Hypothalamus (tissue), 51 donors: ENCODE measurements at places on chromosomes 2 and 18.

DNA sequence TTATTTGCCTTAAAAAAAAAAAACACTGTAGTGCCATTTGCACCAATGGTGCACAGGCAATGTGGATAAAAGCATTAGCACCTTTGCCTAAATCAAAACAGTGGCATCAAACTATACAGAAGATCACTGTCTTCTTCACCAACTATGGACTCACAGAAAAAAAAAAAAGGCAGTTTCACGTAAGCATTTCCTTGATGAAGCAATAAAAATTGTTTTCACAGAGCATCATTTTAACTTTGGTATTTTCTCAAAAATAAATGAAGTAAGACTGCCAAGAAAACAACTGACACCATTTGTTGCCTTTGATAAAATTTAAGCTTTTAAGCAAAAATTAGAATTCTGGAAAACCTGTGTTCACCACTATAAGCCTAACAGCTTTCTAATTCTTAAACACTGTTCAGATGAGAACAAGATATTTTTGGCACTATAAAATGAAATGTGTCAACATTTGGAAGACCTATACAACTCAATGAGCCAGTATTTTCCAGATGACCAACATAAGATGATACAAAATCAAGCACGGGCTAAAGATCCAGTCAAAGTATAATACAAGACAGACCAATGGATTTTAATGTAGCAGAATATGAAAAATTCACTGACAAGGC, 21.1 kb downstream of the METTL8 start:
- DNase-seq: no peak

DNA sequence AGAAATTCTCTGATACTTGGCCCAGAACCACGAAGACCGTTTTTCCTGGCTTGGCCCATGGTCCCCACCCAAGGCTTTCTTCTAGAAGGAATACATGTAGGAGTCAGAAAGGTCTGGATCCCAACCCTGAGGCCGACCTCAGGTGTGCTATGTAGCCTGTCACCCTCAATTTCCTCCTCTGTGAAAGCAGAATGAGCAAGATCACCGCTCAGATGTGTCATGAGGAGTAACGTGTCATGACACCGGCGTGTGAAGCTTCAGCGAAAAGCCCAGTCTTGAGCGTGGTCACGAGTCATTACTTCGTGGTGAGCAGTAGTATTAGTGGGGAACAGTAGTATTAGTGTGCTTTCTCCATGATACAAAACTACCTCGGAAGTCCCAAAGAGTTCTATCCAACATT, 103.4 kb downstream of the ALPK2 start:
- DNase-seq: no peak

DNA sequence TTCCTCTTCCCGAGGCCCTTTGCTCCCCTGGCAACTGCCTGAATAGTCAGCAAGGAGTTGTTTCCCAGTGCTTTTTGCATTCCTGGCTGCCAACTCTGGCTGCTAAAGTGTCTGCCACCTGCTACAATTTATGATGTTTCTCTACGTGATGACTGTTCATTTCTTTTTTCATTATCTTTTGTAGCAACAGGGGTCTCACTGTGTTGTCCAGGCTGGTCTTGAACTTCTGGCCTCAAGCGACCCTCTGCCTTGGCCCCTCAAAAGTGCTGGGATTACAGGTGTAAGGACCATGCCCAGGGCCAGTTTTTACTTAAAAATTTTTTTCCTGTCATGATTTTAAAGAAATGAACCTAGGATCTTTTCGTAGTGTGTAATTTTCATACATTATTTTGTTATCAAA, 11.3 kb downstream of the EHBP1 start:
- no peak for DNase-seq

DNA sequence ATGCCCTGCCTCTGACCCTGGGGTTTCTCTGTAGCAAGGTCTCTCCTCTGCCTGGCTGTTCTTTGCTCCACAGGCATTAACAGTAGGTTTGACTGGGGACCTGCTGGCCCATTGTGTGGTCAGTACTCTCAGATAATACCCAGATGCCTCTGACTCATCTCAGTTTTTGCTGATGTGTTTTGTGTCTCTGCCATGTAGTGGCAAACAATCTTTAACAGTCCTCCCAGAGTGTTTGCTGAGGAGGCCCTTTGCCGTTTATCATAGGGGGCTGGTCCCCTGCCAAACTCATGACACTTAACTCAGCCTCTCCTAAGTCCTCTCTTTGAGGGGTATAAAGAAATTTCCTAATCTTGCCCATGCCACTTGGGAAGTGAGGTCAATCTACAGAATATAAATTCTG, 793.7 kb upstream of the FANCL start:
- no peak for DNase-seq

- DNase-seq: no peak
Measured at GRCh38 chr2:227293531-227293930, 31.5 kb upstream of the MFF start.

- peak; percentile 74 for DNase-seq
Measured at GRCh38 chr2:72887740-72888437, 681 bp downstream of the SPR start.

GRCh38 chr2:157442636-157443035, 1.3 kb downstream of the CYTIP start:
- DNase-seq: no peak

- no peak for DNase-seq
Measured at GRCh38 chr2:20094955-20095354, 43.5 kb upstream of the LAPTM4A start.

DNA sequence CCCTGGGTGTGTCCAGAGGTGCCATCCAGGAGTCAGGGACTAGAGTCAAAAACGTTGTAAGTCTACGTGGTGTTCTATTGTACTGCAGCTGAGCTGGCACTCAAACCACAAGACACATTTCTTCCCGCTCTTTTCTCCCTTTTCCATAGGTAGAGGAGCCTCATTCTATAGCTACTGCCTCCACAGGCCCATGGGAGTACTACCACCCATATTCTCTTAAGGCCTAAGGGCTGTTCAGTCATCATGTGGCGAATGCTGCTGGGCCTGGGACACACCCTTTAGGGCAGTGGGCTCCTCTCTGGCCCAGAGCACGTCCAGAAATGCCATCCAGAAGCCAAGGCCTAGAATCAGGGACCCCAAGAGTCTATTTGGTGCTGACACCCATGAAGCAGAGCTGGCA, 1271.7 kb downstream of the CNTNAP5 start:
- DNase-seq: no peak

DNA sequence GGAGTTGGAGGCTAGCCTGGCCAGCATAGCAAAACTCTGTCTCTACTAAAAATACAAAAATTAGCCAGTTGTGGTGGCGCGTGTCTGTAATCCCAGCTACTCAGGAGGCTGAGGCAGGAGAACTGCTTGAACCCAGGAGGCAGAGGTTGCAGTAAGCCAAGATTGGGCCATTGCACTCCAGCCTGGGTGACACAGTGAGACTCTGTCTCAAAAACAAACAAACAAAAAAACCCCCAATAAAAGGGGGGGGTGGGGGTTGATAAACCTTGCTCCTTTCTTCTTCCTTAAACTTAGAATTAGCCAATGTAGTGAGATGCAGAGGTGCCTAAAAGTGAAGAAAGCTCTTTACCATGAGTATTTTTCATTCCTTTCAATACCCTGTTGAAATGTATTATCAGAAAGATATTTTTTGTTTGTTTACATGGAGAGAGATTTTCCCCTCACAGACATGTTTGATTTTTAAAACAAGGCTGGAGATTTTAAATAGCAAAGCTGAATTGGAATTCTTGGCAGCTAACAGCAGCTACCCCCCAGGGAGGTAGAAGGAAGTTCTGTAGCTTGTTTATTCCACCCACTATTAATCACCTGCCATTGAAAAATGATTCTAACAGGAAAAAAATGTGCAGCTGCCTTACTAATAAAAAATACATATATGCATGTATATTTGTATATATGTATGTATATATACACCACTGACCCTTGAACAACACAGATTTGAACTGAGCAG, 48.6 kb downstream of the GYPC start:
- DNase-seq: no peak

DNA sequence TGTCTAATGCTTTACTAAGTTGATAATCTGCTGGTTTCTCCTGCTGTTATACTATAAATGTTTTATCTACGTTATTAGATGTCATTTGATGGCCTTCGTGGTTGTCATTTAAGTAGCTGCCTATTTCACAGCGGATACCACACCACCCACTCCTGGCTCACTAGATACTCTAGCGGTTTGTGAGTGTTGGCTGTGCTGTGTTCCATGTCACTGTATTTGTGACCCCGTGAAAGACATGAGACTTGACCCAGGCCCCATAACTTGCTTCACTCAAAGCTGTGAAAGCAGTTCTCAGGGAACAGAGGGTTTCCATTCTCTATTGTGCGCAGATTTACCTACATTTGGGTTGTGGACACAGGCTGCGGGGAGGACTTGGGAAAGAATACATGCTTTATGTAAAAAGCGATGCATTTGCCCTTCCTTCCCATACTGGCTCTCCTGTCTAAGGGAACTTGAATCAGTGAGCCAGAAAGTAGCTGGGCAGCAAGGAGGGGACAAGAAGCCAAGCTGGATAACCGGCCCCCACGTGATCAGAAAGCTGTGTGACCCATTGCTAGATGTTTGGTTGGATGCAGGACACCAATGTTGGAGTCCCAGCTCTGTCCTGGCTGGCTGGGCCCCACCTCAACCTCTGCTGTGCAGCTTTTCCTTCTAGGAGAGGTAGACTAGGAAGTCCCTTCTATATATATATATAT, 52.2 kb downstream of the PLB1 start:
- no peak for DNase-seq

- no peak for DNase-seq
Measured at GRCh38 chr2:148508878-148509287, 135.7 kb upstream of the EPC2 start.

GRCh38 chr2:216485745-216486144, 12.9 kb upstream of the RPL37A start:
- no peak for DNase-seq

GRCh38 chr18:10122988-10123950, 209.5 kb downstream of the VAPA start:
- DNase-seq: no peak

GRCh38 chr2:229313591-229313990, 42.5 kb upstream of the PID1 start:
- DNase-seq: no peak

DNA sequence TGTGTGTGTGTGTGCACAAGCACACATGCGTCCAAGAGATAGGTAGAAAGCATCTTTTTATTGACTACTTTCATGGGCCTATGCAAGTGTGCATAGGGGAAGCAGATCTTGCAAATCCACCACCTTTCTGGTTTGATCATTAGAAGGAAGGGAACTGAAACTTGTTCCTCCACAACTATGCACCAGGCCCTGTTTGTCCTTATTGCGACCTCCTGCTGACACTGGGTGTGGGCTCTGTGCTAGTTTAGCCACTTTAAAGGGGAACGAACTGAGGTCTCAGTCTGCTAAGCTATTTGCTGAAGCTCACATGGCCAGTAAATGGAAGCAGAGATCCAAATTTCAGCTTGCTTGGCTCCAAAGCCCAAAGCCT, 32.1 kb upstream of the INSIG2 start:
- DNase-seq: no peak

DNA sequence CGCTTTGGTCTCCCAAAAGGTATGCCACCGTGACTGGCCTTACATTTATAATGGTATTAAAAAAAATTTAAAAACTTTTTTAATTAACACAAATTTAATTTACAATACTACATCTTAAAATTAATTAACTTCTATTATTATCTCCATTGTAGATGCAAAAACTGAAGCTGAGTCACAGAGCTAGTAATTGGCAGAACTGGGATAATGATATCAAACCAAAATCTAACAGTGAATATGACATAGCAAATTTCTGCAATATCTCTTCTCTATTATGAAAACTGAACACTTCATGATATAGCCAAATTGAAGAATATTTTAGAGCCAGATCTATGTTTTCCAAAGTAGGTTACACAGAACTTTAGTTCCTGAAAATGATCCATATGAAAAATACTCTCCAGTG, 66.4 kb upstream of the CHAC2 start:
- no peak for DNase-seq

DNA sequence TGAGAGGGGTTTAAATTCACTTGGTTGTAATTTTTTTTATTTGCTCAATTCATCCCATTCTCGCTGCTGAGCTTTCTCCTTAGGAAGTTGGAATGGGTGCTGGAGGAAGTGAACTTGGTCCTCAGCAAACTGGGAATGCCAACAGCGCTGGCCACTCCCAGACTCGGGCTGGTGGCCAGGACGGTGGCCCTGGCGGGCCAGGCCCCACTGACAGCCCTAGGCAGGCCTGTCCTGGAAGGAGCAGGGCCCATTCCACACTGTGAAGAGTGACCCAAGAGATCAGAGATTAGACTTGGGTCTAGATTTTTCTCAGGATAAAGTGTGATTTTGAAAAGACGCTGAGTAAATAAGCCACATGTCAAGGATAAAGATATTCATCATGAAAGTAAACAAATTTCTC, 132.7 kb downstream of the HDAC4 start:
- no peak for DNase-seq

DNA sequence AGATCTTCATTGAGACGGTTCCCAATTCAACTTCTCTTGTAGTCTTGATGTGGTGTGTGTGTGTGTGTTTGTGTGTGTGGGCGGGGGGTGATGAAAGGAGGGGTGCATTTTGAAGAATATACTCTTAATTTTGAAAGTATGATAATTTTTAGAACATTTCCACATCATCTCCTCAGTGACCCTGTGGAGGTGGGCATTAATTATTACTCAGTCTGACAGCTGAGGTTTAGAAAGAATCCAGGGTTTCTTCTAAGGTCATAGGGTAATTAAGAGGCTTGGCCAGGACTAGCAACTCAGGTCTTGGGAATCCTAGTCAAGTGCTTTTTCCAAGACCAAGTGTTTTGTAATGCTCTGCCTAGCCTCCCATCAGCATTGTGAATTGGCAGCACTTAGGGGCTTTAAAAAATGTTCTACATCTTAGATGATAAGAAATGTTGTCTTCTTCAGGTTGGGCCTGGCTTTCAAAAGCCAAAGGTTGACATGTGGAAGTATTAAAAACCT, 100.5 kb downstream of the SPTBN1 start:
- DNase-seq: no peak

DNA sequence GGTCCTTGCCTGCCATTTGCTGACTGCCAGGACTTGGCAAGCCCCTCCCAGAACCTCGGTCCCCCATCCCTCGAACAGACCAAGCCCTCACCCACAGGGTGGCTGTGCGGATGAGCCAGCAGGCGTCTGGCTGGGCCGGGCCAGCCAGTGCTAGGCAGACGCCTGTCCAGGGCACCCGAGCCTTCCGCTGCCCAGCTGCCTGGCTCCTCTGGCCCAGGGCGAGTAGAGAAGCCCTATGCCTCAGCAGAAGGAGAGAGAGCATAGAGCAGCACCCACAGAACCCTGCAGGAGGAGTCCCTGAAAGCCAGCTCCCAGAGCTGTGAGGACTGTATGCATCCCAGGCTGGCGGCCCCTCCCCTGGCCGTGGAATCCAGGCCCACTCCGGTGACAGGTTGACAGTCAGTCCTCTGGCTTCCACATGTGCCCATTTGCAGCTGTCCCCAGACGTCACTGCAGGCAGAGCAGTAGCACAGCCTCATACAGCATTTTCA, 62.1 kb upstream of the GLI2 start:
- DNase-seq: no peak

- DNase-seq: no peak
Measured at GRCh38 chr2:144234542-144234871, 285.4 kb downstream of the ZEB2 start.

GRCh38 chr2:127081826-127082633, 24.9 kb downstream of the BIN1 start:
- DNase-seq: no peak
